ENCODE measurements at places on chromosomes 4 and X. TPM values are rescaled to one million over a fixed set of nuclear protein-coding genes. Genes with fewer than 3 reads are reported as not detected.

The SCFD2 gene
- 10.3 TPM for total RNA-seq

The SH2D1A gene
- total RNA-seq: not detected

DNA sequence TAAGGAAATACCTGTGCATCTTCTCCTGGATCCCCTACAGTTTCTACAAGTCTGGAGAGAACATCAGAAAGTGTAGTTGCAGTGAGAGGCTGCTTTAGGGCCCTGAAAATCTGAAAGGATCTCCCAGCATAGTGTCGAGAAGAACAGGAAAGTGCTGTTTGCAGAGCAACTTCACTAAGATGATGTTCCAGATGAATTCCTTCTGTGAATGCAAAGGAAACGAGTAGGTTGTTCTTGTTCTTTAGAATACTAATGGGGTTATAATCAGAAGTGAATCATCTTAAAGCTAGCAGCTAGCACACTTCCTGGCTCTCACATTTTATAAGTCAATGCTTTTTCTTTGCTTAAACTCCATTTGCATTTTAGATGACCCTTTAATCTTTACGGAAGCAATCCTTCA, 53.7 kb downstream of the ZAR1 start:
- H3K27me3 ChIP-seq: no peaks in the 10 kb centered on the region
- H3K4me1 ChIP-seq: no peaks in the 10 kb centered on the region
- H3K4me3 ChIP-seq: no peak overlapping the region
- DNase-seq: no peak
- no peak overlapping the region for H3K27ac ChIP-seq
- H3K36me3 ChIP-seq: peaks cover 47% of the 10 kb centered on the region

The SPANXC gene
- not detected for total RNA-seq

- H3K27me3 ChIP-seq: peaks cover 4% of the 10 kb centered on the region
- no peak overlapping the region for H3K4me3 ChIP-seq
- no peak for DNase-seq
These were observed 364.4 kb upstream of the CLNK start for GRCh38 chr4:11049001-11049400.

DNA sequence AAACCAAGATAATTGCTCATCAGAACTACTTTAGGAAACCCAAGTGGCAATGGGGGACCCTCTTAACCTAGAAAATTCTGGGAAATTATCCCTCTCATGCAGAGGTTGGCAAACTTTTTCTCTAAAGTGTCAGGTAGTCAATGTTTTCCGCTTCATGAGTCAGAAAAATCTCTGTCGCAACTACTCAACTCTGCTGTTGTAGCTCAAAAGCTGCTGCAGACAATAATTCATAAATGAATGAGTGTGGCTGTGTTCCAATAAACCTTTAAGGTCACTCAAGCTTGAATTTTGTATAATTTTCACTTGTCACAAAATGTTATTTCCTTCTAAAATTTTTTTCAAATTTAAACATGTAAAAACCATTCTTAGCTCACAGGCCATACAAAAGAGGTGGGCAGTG, 193.4 kb upstream of the MID1 start:
- no peaks in the 10 kb centered on the region for H3K27me3 ChIP-seq
- no peaks in the 10 kb centered on the region for H3K36me3 ChIP-seq
- no peak for DNase-seq
- no peak overlapping the region for H3K4me3 ChIP-seq
- no peak overlapping the region for H3K27ac ChIP-seq
- H3K4me1 ChIP-seq: no peaks in the 10 kb centered on the region

DNA sequence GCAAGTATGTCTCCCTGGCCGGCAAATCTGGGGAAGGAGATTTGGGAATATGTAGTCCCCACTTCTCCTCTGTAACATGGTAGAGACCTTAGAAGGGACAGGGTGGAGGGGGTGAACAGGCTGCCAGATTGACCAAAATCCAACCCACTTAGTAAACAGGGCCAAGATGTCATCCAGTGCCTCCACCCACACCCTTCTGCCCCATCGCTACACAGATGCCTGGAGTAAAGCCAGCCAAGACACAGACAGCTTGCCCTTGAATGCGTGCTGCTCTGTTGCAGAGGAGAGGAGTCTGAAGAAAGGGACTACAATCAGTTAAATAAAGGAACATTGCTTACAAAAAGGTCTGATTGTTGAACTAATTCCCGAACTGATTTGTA, 160.1 kb upstream of the LDB2 start:
- H3K27ac ChIP-seq: peak overlapping the region; percentile 50
- no peak overlapping the region for H3K4me3 ChIP-seq
- H3K4me1 ChIP-seq: peaks cover 38% of the 10 kb centered on the region
- H3K36me3 ChIP-seq: no peaks in the 10 kb centered on the region
- no peaks in the 10 kb centered on the region for H3K27me3 ChIP-seq

The SAGE1 gene
- not detected for total RNA-seq
